ENCODE measurements at places on chromosomes 5 and 9.

- no peak for DNase-seq
Observed at GRCh38 chr9:106886111-106887046, 23.4 kb downstream of the ZNF462 start.

DNA sequence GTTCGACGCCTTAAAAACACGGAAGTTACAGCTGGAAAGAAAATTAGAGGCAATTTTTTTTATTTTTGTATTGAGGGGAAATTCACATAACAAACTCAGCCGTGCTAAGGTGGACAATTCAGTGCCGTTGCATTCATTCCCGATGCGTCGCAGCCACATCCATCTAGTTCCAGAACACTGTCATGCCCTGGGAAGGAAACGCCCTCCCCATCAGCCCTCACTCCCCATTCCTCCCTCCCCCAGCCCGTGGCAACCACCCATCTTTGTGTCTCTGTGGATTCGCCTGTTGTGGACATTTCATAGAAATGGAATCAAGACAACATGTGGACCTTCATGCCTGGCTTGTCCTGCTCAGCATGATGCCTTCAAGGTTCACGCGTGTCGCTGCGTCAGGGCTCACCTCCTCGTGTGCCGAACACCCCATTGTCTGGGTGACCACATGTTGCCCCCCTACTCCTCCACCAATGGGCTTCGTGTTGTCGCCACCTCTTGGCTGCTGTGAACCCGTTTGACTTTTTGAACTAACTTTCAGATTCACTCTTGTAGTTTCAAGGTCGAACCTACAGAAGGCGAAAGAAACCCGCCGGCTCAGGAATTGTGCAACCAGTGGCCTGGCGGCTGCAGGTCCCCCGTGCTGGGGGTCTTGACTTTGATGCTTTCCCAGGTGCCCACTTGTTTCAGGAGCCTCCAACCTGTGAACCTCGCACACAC lies 17.4 kb upstream of the CAMSAP1 start:
- no peak for DNase-seq

GRCh38 chr9:113431191-113431590 lies 20.6 kb downstream of the C9orf43 start:
- no peak for DNase-seq

- DNase-seq = no peak
Observed at GRCh38 chr9:130140706-130141105, 31.5 kb upstream of the NCS1 start.

DNA sequence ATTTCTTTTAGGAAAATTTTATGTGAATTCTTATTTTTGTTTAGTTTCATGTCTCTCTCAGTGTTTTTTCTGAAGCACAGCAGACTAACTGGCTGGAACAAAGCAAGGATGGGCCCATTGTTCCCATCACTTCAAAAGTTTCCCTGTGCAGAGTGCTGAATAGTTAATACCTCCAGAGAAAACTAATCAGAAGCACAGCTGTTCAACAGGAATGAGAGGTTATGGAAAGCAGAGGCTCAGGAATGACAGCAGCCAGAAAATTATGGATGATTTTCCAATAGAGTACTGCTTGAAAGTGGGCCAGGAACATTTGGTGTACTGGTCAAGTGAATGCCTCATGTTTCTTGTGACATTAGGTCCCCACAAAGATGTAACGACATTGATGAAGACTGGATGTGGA lies 173.0 kb upstream of the TARS1 start:
- no peak for DNase-seq

- no peak for DNase-seq
Observed at GRCh38 chr5:111603446-111603827, 91.1 kb upstream of the STARD4 start.
